Mesenteric fat pad (tissue), 1 donor: ENCODE measurements at places on chromosomes 4 and X. TPM values are rescaled to one million over a fixed set of nuclear protein-coding genes. Genes with fewer than 3 reads are reported as not detected.

DNA sequence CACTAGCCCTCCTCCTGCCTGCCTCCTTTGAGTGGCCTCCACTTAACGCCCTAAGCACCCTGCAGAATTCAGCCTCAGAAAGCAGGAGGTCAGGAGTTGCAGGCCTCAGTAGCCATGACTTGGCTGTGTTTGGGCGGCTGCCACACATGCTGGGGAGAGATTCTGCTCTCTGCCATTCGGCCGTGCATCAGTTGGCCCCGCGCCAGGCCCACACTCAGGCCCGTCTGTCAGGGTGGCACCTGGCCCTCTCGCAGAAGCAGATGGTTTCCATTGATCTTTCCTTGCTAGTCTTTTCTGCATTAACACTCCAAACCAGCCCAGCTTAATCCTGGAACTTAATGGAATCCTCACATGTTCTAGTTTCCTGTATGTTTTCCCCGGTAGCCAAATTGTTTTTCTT lies 30.7 kb upstream of the ATP6AP2 start:
- DNase-seq = peak; percentile 87

DNA sequence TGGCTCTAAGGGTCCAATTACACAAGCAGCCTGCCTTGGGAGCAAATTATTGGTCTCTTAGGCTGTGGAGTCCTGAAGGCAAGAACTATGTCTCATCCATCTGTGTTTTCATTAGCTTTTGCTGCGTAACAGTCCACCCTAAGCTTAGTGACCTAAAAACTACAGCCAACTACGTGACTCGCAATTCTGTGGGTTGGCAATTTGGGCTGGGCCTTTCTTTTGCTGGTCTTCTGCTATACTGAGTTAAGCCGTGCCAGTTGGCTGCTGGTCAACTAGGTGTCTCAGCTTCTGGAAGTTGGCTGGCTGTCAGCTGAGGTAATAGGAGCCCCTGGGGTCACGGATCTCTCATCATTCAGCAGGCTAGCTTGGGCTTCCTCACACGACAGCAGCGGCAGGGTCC lies 205.6 kb upstream of the S100G start:
- no peak for DNase-seq

ADGRL3 gene
- total RNA-seq = 5.9 TPM

DNA sequence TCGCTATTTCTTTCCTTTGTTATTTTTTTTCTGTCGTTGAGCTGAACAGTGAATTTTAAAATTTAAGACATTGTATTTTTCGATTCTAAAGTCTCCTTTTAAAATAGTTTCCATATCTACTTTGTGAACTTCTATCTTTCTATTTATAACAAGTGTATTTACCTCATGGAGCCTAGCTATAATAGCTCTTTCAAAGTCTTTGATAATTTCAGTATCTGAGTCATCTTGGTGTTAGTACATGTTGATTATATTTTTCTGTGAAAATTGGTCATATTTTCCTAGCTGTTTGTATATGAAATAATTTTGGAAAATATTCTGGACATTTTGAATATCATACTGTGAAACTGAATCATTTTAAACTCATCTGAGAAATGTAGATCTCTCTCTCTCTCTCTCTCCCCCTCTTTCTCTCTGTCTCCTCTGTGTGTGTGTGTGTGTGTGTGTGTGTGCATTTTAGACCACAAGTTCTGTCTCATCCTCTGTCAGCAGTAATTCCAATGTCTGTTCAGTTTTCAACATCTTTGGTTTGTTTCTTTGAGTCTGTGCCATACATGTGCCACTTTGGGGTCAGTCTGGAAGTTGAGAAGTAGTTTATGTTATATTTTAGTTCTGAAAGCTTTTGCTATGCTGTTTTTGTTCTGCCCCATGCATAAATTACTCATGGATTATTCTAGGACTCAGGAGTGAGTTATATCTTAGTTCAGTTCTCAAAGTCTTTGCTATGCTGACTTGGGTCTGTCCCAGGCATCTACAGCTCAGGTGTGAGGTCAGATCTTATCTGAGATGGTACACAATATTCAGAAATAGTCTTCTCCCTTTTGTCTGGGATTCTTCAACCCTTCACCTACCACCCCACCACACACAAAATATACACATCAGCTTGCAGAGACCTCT lies 366.4 kb upstream of the CASK start:
- no peak for DNase-seq

DNA sequence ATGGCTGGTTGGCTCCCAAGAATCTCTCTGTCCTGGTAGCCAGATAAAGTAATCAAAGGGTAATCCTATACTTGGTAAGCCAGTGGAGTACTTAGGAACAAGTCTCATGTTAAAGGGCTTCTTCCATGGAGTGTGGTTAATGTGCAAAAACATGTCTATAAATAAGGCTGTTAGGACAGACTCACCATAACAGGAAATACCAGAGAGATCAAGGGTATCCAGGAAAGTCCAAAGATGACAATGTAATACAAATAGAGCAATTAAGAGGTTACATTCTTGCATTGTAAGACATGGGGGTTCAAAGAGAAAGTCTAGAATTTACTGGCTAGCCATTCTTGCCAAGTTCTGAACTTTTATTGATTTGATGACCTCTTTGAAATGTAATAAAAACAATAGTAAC lies 61.9 kb upstream of the ZCCHC13 start:
- no peak for DNase-seq

STOX2 gene
- 6.2 TPM for total RNA-seq

STPG2 gene
- 0.19 TPM for total RNA-seq

GRCh38 chr4:33150525-33150910 lies 2430.3 kb downstream of the PCDH7 start:
- DNase-seq = no peak

DNA sequence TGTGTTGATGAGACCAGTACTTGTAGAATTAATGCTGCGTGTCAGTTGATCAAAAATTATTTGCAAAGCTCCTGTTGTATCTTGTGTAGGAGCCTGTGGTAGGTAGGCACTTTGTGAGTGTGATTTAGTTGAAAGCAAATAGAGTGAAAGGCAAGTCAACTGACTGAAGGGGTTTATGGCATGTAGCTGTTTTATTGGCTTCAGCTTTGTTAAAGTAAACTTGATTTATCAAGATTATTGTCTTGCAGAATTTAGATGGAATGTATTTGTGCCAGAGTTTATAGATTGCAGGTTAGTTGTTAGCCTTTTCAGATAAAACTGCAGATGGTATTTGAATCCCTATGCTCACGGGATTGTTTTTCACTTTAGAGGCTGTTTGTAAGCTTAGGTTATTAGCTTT lies 128.0 kb downstream of the FRAS1 start:
- DNase-seq = no peak

IL2RG gene
- 5.8 TPM for total RNA-seq

SPANXN3 gene
- not detected for total RNA-seq

REPS2 gene
- total RNA-seq = 6.1 TPM

- no peak for DNase-seq
Observed at GRCh38 chr4:89558147-89558546, 250.5 kb upstream of the GPRIN3 start.

ENPP6 gene
- total RNA-seq = not detected

DNA sequence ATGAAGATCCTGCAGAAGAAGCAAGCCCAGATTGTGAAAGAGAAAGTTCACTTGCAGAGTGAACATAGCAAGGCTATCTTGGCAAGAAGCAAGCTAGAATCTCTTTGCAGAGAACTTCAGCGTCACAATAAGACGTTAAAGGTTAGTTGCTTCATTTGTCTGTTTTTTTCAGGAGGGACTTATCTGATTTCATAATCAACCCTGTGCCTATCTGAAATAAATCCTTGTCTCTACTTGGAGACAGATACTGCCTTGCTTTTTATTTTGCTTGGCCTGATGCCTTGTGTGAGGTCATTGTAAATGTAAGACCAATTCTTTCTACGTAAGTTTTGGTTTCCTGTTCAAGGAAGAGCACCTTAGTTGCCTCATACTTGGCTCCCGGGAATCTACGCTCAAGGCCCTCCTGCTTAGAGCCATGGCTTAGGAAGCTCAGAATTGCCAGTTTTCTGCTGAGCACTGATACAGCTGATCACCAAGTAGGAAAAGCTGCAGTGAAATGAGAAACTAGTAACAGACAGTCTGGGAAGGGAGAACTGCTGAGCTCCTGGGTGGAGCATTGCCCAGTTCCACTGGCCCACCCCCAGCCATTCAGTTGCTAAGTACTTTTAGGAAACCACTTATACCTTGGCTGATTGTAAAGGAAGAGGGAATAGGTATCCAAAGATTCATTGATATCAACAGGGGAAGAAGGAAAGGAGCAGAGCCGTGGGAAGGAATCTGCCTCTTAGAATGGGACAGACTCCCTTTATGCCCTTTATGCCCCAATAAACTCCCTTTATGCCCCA lies 41.8 kb downstream of the RBBP7 start:
- no peak for DNase-seq

SORBS2 gene
- 17.5 TPM for total RNA-seq

SRPK3 gene
- total RNA-seq = 0.74 TPM

DNA sequence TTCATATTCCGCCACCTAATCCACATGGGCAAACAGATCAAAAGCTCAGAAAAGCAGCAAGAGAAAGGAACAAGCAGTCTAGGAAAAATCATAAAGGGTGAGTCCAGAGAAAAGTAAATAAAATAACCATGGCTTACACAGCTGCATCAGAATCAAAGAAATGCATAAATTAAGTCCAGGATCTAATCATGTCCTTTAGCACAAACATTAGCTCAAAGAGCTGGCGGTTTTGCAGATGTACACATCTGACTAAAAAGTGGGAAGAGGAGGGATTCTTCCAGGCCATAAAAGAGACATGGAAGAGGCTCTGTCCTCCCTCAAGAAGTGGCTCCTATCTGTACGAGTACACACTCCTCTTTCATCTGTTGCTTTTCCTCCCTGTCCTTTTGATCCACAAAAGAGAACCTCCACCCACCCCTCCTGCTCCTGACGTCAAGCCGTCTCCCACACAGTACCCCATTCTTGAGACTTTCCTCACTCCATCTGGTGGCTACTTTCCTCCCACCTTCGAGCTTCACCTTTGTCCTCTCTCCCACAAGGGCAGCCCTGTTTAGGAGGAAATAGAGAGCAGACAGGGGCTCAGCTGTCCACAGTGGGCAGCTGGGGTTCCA lies 92.5 kb downstream of the RASL11B start:
- no peak for DNase-seq

DNA sequence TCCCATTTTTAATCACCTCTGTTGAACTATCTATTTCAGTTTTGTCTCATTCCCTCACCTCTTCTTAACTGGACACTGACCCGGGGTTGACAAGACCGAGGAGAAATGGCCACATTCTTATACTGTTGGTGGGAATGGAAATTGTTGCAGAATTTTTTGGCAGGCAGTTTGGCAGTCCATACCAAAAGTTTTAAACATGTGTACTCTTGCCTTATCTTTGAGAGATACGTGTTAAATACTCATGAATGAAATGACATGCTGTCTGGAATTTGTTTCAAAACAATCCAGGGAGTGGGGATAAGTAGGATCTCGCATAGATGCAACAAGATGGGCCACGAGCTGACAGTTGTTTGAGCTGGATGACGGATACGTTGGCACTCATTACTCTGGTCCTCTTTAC lies 12.1 kb downstream of the FGFBP1 start:
- no peak for DNase-seq

DNA sequence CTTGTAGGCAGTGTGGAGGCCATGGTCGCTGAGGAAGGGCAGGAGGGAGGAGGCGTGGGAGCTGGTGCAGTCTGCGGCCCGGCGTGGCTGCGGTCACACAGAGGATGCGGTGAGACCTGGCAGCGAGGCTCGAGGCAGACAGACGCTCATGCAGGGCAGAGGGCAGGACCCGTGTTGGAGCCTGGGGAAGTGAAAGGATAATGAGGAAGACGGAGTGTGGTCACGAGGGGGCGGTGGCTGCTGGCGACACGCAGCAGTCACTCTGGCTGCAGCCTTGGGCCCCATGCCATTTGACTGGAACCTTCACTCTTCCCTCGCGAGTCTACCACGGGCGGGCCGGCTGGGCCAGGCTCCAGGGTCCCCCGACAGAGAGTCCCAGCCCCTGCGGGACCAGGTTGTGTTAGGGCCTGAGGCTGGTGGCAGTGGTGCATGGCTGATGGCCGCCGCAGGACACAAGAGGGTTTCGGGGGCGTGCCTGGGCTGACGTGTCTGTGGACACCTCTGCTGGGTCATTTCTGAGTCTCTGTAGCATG lies 68.8 kb upstream of the HGFAC start:
- no peak for DNase-seq

GRCh38 chrX:41589634-41590270 lies 99.0 kb upstream of the GPR34 start:
- DNase-seq = no peak

DNA sequence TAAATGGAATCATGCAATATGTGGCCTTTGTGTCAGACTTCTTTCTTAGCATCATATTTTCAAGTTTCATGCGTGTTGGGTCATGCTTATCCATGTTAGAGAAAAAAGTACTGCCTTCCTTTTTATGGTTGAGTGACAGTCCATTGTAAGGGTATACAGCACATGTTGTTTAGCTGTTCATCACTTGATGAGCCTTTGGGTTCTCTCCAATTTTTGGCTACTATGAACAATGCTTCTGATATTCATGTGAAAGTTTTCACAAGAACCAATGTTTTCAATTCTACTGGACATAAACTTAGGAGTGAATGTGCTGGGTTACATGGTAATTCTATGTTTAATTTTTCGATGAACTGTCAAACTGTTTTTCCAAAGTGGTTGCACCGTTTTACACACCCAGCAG lies 28.1 kb upstream of the LNX1 start:
- DNase-seq = no peak

DNA sequence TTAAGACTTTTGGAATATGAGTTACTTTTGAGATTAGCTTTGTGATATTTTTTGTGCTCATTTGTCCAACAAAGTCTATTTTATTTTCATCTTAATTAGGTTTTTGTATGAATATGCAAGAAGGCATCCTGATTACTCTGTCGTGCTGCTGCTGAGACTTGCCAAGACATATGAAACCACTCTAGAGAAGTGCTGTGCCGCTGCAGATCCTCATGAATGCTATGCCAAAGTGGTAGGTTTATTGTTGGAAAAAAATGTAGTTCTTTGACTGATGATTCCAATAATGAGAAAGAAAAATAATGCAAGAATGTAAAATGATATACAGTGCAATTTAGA lies 10.8 kb downstream of the ALB start:
- DNase-seq = no peak

CCNB3 gene
- 0.48 TPM for total RNA-seq

- DNase-seq = no peak
Observed at GRCh38 chr4:153655928-153656327, 28.2 kb upstream of the TLR2 start.

GRCh38 chrX:6526564-6527136 lies 8.3 kb downstream of the VCX3A start:
- no peak for DNase-seq

GRCh38 chr4:80592950-80593349 lies 257.4 kb downstream of the CFAP299 start:
- DNase-seq = no peak

DNA sequence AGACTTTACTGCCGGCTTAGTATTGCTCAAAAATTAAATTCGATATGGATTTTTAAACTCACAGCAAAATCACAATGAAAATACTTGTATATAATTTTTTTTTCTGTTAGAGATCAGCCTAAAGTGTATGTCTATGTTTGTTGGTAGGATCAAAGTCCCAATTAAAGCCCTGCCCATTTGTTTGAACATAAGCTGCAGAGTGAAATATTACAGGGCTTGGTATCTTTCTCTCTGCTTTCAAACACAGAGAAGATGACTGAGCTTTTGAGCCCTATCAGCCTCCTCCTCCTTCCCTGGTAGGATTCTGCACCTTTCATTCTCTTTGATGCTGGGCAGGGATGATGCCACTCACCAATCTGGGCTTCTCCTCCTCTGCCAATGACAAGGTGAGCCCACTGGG lies 345.4 kb downstream of the PPP1R2C start:
- no peak for DNase-seq

LINC00632 gene
- 3,113 TPM for total RNA-seq

PNMA3 gene
- total RNA-seq = 0.22 TPM

- no peak for DNase-seq
Observed at GRCh38 chr4:140082391-140082755, 71.6 kb downstream of the MAML3 start.

NWD2 gene
- total RNA-seq = 29.0 TPM

GRCh38 chr4:79682801-79683530 lies 274.9 kb upstream of the GK2 start:
- DNase-seq = no peak
